Posterior vena cava (tissue), 2 donors: ENCODE measurements at places on chromosomes 16 and 17. TPM values are rescaled to one million over a fixed set of nuclear protein-coding genes. Genes with fewer than 3 reads are reported as not detected.
A peak's percentile ranks its signal among the peaks of the same experiment; 100 is the strongest.

DNA sequence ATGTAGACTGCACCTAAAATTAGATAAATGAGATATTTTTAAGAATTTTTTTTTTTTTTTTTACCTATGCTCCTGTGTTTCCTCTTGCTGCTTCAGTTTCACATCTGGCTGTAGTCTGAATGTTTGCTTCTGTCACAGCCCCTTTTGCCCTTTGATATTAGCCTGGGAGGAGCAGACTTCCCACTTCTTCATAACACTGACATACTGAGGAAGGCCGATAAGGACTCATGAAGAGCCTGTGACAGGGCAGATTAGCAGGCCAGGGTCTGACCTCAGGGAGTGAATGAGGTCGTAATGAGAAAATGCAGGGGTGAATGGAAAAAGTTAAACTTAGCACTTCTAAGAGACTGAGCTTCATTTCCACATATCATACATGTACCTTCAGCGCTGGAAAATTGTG is at the start of gene SLFN14:
Gene SLFN14 (minus strand): TSS at position 117 of the 400 bp plus-strand sequence. CDS start 2,757 bp downstream, outside the sequence.
- no peak for DNase-seq

Gene HID1
- total RNA-seq, result 13.0 TPM

GRCh38 chr16:57807968-57808528 is 5.8 kb upstream of the KIFC3 start:
- DNase-seq, result peak; percentile 93

GRCh38 chr17:78915872-78916632 is 9.1 kb downstream of the TIMP2 start:
- DNase-seq, result no peak

GRCh38 chr17:80423536-80424225 is 8.7 kb downstream of the ENDOV start:
- peak; percentile 59 for DNase-seq

GRCh38 chr17:5309851-5310250 is 27.8 kb downstream of the RABEP1 start:
- no peak for DNase-seq

- DNase-seq, result no peak
These were observed 12.9 kb downstream of the TXNDC11 start for GRCh38 chr16:11729787-11730186.

DNA sequence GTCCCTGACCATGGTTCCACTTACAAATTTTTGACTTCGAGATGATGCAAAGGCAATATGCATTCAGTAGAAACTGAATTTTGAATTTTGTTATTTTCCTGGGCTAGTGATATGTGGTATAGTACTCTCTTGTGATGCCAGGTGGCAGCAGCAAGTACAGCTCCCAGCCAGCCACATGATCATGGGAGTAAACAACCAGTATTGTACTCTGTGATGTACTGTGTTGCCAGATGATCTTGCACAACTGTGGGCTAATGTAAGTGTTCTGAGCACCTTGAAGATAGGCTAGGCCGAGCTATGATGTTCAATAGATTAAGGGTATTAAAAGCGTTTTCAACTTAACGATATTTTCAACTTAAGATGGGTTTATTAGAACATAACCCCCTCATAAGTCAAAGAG is 250.8 kb downstream of the STX8 start:
- DNase-seq, result no peak

Gene MRPS23
- total RNA-seq, result 26.5 TPM

DNA sequence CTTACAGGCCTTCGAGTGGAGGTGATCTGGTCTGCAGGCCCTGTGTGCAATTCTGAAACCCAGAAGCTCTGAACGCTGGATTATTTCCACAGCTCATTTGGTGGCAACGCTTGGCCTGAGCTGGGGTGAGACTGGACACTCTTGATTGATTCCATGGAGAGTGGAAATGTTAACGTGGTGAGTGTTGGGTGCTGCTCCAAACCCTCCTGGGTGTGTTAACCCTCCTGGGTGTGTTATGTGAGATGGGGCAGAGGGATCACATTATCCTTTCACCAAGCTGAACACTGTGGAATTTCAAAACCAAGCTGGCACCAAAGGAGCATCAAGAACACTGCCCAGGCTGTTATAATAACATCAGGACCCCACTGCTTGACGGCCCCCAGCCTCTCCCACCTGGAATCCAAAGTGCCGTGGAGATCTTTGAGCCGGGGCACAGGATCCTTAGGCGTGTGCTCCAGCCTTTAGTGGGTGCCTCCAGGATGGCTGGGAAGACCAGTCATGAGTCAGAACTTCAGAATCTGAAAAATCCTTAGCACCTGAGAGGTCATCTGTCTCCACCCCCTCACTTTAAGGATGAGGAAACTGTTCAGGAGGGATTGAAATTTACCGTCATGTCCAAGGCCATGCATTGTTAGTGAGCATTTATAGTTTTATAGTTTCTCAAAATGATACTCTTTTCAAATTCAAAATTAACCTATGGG is 75.0 kb downstream of the RPTOR start:
- DNase-seq, result no peak

Gene FAM234A
- total RNA-seq, result 69.4 TPM

Gene CA7
- total RNA-seq, result not detected

Gene SLFN12
- 13.1 TPM for total RNA-seq

DNA sequence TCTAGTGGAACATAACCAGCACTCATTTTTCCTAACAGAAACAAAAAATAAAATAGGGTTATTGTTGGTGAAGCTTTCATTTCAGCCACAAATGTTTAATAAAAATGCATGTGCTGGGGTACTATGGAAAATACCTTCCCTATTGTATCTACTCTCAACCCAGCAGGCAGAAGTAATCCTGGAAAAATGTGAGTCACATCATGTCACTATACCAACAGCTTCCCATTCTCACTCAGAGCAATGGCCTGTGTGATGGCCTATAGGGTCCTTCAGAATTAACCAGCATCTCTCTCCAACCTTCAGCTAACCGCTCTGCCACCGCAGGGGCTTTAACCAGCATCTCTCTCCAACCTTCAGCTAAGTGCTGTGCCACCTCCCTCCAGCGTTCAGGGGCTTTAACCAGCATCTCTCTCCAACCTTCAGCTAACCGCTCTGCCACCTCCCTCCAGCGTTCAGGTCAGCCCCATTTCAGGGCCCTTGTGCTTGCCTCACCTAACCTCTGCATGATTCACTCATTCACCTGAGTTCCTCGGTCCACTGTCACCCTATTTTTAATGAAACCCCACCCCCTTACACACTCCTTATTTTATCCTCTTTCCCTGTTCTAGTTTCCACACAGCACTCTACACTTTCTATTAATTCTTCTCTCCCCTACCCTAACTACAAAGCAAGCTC is 34.0 kb downstream of the UBE2G1 start:
- DNase-seq, result no peak

Gene MEFV
- 4.9 TPM for total RNA-seq

Gene CDH5
- 50.2 TPM for total RNA-seq

GRCh38 chr17:81253358-81254131 is 14.4 kb downstream of the NDUFAF8 start:
- DNase-seq, result no peak

GRCh38 chr16:6008670-6009069 is 911.1 kb upstream of the EEF2KMT start:
- no peak for DNase-seq

- DNase-seq, result peak; percentile 43
These were observed 224.9 kb downstream of the GSG1L start for GRCh38 chr16:27838536-27839175.

DNA sequence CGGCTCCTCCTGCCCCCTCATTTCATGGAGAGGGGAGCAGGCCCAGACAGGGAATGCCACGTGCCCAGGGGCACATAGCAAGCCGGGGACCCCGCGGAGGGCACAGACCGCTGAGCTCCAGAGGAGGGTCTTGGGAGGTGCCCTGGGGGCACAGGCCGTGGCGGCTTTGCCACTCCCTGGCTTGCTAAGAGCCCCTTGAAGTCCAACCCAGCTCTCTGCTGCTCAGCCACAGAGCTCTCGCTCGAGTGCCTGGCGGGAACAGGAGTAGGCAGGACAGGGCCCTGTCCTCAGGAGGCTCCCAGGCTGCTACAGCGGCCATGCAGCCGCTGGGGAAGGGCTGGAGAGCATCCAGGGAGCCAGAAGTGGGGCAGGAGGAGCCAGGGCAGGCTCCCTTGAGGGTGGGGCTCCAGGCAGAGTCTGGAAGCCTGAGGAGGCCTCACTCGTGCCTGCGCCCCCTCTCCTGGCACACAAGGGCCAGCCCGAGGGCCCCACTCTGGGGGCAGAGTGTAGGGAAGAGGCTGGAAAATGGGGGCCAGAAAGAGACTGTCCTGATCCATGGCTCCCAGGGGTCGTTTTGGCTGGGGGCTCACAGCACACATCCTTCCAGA is 4.4 kb upstream of the RAB26 start:
- no peak for DNase-seq
